ENCODE measurements at places on chromosomes 5 and 9. TPM values are rescaled to one million over a fixed set of nuclear protein-coding genes. Genes with fewer than 3 reads are reported as not detected.

Gene COL23A1
- 0.26 TPM for polyA plus RNA-seq

Gene MAP1B
- polyA plus RNA-seq, result 0.81 TPM

Gene PCDHGA9
- 0.08 TPM for polyA plus RNA-seq

Gene SLC34A3
- polyA plus RNA-seq, result not detected

Gene MTX3
- polyA plus RNA-seq, result 3.9 TPM

Gene NEUROG1
- polyA plus RNA-seq, result not detected
